ENCODE measurements at places on chromosomes 1 and 21. TPM values are rescaled to one million over a fixed set of nuclear protein-coding genes. Genes with fewer than 3 reads are reported as not detected.

The CACNA1S gene
- total RNA-seq = not detected

DNA sequence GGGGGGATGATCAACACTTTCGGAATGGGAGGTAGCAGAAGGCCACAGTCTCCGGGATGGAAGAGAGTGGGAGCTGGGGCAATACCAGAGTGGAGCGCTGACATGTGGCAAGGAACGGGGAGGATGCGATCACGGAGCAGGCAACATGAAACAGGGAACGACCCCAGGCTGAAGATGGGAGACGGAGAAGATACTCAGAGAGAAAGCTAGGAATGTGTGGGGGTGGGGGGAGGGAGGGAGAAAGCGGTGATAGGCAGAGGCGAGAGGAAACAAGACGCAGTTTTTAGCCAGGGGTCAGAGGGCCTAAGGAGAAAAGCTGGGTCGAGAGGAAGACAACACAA is 577 bp downstream of the RAB3GAP2 start:
- no peaks in the 10 kb centered on the region for H3K27me3 ChIP-seq
- H3K4me3 ChIP-seq = peak overlapping the region; percentile 59
- H3K36me3 ChIP-seq = peaks cover 22% of the 10 kb centered on the region
- no peak for DNase-seq
- H3K27ac ChIP-seq = peak overlapping the region; percentile 61

- H3K4me3 ChIP-seq = no peak overlapping the region
- no peak for DNase-seq
- peaks cover 29% of the 10 kb centered on the region for H3K27me3 ChIP-seq
- H3K36me3 ChIP-seq = no peaks in the 10 kb centered on the region
Measured at GRCh38 chr1:232363008-232363407, 266.9 kb downstream of the SIPA1L2 start.

DNA sequence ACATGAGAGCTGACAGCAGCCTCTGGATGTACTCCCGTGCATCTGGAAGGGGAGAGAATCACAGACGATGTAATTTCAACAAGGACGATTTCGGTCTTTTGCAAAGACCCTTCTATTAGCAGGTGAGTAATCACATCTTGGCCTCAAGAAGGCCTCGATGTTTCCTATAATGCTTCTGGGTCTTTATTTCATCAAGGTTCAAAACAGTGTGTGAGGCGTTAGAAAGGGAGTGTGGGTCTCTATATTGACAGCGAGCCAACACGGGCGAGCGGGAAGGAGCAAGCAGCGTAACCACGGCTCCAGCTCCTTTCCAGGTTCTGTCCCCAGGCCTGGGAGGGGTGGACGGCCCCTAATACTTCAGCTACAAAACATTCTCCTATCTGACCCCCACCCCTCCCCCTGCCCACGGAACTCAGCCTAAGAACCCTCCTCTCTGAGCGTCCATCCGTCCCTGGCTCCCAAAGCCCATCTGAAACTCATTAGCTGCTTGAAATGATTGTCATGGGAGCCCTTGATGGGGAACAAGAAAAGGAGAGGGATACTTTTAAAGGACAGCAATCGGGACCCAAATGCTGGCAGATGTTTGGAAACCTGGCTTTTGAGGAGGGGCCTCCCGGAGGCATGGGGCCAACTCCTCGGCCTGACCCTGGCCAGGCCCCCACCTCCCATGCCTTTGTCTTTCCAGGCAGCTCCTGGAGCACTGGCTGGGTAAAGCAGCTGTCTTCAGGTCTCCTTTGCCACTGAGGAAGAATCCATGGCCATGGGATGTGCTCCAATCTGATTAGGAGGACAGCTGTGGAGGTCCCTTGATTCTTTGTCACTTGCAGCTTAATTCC is 250.8 kb downstream of the FOXD2 start:
- H3K27me3 ChIP-seq = no peaks in the 10 kb centered on the region

DNA sequence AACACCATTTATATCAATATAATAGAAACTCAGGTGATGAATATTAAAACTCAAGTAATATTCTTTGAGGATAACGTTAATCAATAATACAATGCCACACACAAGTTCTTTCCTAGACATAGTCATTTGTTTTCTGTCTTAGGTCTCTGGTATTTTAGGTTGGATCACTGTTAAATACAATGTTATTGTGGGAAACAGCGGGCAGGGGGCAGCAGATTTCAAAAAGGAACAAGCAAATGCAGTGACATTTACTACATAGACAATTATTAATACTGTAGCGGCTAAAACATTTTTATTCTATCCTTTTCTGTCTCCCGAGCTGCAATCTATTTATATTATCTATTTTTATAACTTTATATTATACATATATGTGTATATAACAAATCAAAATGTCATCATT is 186.4 kb upstream of the ZNHIT6 start:
- H3K27me3 ChIP-seq = no peaks in the 10 kb centered on the region
- H3K4me3 ChIP-seq = no peak overlapping the region
- H3K27ac ChIP-seq = no peak overlapping the region
- DNase-seq = no peak

The RGS5 gene
- total RNA-seq = 6.6 TPM

The SH2D1B gene
- total RNA-seq = not detected

The PLEKHO1 gene
- total RNA-seq = 1.3 TPM

GRCh38 chr1:61445269-61445825 is 279.6 kb downstream of the TM2D1 start:
- no peak overlapping the region for H3K27ac ChIP-seq
- no peak for DNase-seq
- no peaks in the 10 kb centered on the region for H3K27me3 ChIP-seq
- H3K4me3 ChIP-seq = no peak overlapping the region
- H3K36me3 ChIP-seq = no peaks in the 10 kb centered on the region
- no peaks in the 10 kb centered on the region for H3K4me1 ChIP-seq

- no peak overlapping the region for H3K4me3 ChIP-seq
- H3K4me1 ChIP-seq = no peaks in the 10 kb centered on the region
- H3K27ac ChIP-seq = no peak overlapping the region
- DNase-seq = no peak
- no peaks in the 10 kb centered on the region for H3K36me3 ChIP-seq
- peaks cover 49% of the 10 kb centered on the region for H3K27me3 ChIP-seq
Measured at GRCh38 chr1:7225711-7226505, 440.7 kb downstream of the CAMTA1 start.

The RYR2 gene
- total RNA-seq = not detected

DNA sequence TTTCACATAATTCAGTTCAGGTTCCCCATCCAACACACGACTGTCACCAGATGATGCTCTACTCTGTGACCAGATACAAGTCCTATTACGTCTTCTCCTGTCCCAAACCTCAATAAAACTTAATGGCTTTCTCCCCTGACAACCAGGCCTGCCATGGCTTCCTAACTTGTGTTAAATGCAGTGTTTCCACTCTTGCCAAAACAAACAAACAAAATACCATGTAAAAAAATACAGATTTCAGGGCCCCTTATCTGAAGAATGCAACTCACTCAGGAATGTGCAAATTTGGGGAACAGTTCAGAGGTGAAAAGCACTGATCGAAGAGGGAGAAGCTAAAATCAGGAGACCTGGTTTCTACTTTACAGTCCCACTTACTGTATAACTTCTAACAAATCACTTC is 863 bp upstream of the NUF2 start:
- no peak for DNase-seq
- H3K36me3 ChIP-seq = no peaks in the 10 kb centered on the region
- H3K27me3 ChIP-seq = no peaks in the 10 kb centered on the region
- peaks cover 25% of the 10 kb centered on the region for H3K4me1 ChIP-seq
- H3K4me3 ChIP-seq = peak overlapping the region; percentile 96

- H3K27me3 ChIP-seq = no peaks in the 10 kb centered on the region
- peaks cover 30% of the 10 kb centered on the region for H3K4me1 ChIP-seq
- H3K36me3 ChIP-seq = no peaks in the 10 kb centered on the region
- no peak for DNase-seq
- H3K4me3 ChIP-seq = no peak overlapping the region
- peak overlapping the region; percentile 67 for H3K27ac ChIP-seq
Measured at GRCh38 chr1:28111157-28111556, 22.7 kb upstream of the EYA3 start.

DNA sequence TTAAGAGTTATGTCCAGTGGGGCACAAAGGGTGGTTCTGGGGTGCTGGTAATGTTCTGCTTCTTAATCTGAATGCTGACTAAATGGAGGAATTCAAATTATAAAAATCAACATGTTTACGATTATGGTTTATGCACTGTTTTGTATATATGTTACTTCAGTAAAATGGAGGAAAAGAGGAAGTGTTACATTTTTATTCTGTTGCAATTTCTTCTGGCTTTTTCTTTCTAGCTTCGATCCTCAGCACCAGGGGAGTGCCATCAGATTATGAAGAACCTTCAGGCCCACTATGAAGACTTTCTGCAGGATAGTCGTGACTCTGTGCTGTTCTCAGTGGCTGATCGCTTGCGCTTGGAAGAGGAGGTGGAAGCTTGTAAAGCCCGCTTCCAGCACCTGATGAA is 105.5 kb downstream of the MACF1 start:
- H3K27ac ChIP-seq = no peak overlapping the region
- H3K36me3 ChIP-seq = peaks cover 13% of the 10 kb centered on the region
- H3K4me3 ChIP-seq = no peak overlapping the region

GRCh38 chr21:38651570-38651969 is 153.3 kb upstream of the ERG start:
- H3K27me3 ChIP-seq = peaks cover 89% of the 10 kb centered on the region
- H3K4me1 ChIP-seq = no peaks in the 10 kb centered on the region
- no peak overlapping the region for H3K4me3 ChIP-seq
- H3K36me3 ChIP-seq = no peaks in the 10 kb centered on the region

GRCh38 chr1:114453361-114453784 is 57.6 kb downstream of the TRIM33 start:
- H3K4me1 ChIP-seq = peaks cover 5% of the 10 kb centered on the region
- no peak overlapping the region for H3K4me3 ChIP-seq
- no peaks in the 10 kb centered on the region for H3K27me3 ChIP-seq

The FASLG gene
- not detected for total RNA-seq

The H3-3A gene
- total RNA-seq = 584 TPM

The MYBPHL gene
- not detected for total RNA-seq

- H3K36me3 ChIP-seq = no peaks in the 10 kb centered on the region
- H3K4me1 ChIP-seq = peaks cover 4% of the 10 kb centered on the region
Measured at GRCh38 chr1:46797696-46798470, 963 bp upstream of the CYP4B1 start.

DNA sequence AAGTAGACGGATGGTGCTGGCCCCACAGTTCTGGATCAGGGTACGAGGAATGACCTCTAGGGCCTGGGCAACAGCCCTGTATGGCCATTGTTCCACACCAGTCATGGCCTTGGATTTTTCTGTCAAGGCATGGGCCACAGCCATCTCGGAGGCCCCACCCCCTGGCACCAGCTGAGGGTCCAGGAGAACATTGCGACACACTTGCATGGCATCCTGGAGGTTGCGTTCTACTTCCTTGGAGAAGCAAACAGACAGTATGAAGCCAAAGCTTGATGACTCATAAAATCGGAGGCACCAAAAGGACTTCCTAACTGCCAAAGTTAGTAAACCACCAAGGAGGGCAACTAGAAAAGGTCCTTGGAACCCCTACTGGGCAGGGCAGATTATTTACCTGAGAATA is 11.9 kb upstream of the VHLL start:
- no peaks in the 10 kb centered on the region for H3K4me1 ChIP-seq
- no peaks in the 10 kb centered on the region for H3K27me3 ChIP-seq
- DNase-seq = no peak
- H3K4me3 ChIP-seq = no peak overlapping the region
- H3K27ac ChIP-seq = no peak overlapping the region

- H3K4me3 ChIP-seq = no peak overlapping the region
- no peaks in the 10 kb centered on the region for H3K4me1 ChIP-seq
- no peak overlapping the region for H3K27ac ChIP-seq
- H3K36me3 ChIP-seq = no peaks in the 10 kb centered on the region
- no peak for DNase-seq
- no peaks in the 10 kb centered on the region for H3K27me3 ChIP-seq
Measured at GRCh38 chr1:230285351-230285750, 140.8 kb downstream of the PGBD5 start.

DNA sequence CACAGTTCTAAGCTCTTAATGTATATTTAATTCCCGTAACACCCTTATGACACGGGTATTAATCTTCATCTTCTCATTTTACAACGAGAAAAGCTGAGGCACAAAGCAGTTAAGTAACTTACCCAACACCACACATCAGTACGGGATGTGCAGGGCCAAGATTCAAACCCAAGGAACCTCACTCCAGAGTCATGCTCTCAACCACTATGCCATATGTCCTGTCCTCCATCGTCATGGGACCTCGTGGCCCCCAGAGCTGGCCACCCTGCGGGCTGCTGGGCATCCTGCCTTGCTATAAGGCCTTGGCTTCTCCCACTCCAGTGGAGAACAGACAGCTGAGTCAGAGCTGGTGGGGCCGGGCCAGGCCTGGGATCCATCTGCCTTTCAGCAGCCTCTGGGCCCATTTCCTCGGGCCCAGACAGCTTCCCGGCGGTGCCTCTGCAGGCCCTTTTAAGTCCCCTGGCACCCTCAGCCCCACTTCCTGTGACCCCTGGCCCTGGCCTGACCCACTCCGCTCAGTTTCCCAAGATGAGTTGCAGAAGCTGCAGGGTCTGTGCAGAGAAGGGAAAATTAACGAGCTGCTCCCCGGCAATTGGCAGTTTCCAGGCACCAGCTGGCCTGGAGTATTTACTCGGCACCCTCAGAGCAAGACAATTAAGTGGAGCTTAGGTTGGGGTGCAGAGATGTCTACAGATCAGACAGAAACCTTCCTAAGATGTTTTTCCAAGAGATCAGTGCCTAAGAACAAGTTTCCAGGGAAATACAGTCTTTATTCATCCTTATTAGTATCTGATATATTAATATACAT is 98.2 kb downstream of the EPHB2 start:
- peaks cover 22% of the 10 kb centered on the region for H3K4me1 ChIP-seq
- no peaks in the 10 kb centered on the region for H3K36me3 ChIP-seq
- no peak overlapping the region for H3K4me3 ChIP-seq
- no peak overlapping the region for H3K27ac ChIP-seq
- no peak for DNase-seq
- H3K27me3 ChIP-seq = no peaks in the 10 kb centered on the region

DNA sequence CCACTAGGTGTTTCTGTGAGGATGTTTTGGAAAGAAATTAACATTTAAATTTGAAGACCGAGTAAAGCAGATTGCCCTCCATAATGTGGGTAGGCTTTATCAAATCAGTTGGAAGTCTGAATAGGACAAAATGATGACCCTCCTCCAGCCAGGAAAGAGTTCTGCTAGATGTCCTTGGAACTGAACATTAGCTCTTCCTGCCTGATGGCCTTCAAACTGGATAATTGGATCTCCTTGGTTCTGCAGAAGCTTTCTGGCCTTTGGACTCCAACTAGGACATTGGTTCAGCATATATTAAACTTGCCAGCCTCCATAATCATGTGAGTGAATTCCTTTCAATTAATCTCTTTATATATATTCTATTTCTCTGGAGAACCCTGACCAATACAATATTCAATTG is 4.4 kb upstream of the GLRX2 start:
- H3K4me3 ChIP-seq = no peak overlapping the region
- no peaks in the 10 kb centered on the region for H3K36me3 ChIP-seq
- H3K27me3 ChIP-seq = no peaks in the 10 kb centered on the region
- DNase-seq = no peak
- H3K27ac ChIP-seq = no peak overlapping the region
- peaks cover 29% of the 10 kb centered on the region for H3K4me1 ChIP-seq

- no peak for DNase-seq
- H3K27me3 ChIP-seq = no peaks in the 10 kb centered on the region
- H3K27ac ChIP-seq = no peak overlapping the region
- no peaks in the 10 kb centered on the region for H3K36me3 ChIP-seq
- 0 out of 2 replicates have a peak, but pooled peaks cover 7% of the 10 kb centered on the region for H3K4me1 ChIP-seq
Measured at GRCh38 chr1:218525031-218525430, 179.9 kb downstream of the TGFB2 start.

- H3K27me3 ChIP-seq = no peaks in the 10 kb centered on the region
- DNase-seq = peak; percentile 84
- H3K4me3 ChIP-seq = no peak overlapping the region
- H3K4me1 ChIP-seq = peaks cover 65% of the 10 kb centered on the region
Measured at GRCh38 chr1:116693759-116694480, 26.4 kb upstream of the IGSF3 start.
